ENCODE measurements at places on chromosomes 4 and X.

DNA sequence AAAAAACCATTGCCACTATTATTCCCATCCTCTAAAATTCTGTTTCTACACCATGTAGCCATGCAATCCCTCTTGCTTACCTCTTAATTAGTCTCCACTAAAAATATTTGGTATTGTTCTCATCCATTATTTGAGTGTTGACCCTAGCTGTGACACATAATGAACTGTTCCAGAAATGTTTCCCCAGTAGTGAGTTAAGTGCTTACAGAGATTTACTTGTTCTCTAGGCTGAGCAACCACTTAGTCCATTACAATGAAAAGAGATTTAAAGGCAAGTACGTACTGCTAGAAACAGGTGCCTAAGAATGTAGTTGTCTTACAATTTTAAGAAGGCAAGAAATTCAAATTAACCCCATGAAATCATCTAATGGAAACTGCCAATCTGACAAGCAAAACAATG is 112.7 kb upstream of the PTPN13 start:
- no peak for DNase-seq

DNA sequence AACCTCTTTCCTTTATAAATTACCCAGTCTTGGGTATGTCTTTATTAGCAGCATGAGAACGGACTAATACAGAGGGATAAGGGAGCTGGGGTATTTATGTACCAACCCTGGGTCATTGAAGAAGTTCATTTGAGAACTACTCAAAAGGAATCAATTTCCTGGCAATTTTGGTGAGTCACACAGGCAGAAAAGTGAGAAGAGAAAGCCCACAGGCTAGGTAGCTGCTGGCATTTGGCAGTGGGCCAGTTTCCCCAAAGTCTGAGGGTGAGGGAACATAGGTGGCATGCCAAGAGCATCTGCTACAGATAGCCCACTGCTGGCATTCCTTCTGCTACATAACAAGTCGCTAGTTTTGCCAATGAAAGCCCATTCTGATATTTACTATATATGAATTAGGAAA is 411.2 kb downstream of the MID1IP1 start:
- DNase-seq, result no peak

- no peak for DNase-seq
Observed at GRCh38 chr4:159107203-159107925, 4.5 kb downstream of the RAPGEF2 start.

GRCh38 chrX:117990438-117990837 is 126.2 kb downstream of the KLHL13 start:
- no peak for DNase-seq

- no peak for DNase-seq
Observed at GRCh38 chr4:118367361-118367760, 14.6 kb upstream of the PRSS12 start.

DNA sequence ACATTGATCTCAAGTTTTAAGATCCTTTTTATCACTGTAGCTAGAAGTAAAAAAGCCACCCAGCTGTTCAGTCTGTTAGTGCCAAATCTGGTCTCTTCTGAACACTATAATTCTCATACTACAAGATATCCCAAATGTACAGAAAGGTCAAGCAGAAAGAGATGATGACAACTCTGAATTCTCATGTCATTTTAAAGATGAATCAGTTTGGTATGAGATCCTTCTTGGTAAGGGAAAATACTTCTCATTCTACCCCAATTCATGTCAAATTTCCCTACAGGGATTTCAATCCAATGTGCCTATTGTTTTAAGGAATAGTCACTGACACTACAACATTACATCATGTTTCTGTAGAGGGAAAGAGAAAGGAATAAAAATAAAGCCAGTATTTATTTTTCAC is 184.5 kb downstream of the CPEB2 start:
- DNase-seq, result no peak

DNA sequence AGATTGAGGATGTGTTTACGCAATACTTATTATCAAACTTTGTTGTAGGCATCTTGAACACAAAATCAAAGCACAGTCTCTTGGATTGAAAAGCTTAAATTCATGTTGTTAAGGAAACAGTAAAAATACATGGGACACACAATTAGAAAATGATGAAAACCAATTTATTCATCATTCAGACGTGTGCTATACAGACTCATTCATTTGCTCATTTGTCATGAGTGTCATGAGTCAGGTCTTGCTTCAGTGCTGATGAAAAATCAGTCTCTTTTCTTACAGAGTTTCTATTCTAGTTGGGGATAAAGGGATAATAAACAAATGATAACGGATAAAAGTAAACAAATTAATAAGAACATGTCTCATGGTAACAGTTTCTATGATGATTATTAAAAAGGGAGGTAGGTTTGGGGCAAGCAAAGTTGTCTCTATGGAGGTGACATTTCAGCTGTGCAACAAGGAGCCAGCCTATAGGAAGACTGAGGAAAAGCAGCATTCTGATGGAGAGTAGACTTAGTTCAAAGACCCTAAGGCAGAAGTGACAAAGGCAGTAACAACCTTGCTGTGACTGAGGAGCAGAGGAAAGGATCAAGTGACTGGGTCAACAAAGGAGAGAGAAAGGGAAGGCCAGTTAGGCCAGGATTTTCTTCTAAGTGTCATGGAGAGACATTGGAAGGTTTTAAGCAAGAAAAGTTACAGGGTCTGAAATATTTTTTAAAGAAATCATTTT is 224.0 kb upstream of the HHIP start:
- no peak for DNase-seq

GRCh38 chrX:154401045-154401799 is 3.0 kb downstream of the RPL10 start:
- DNase-seq, result no peak

GRCh38 chr4:64911846-64912245 is 502.6 kb upstream of the TECRL start:
- DNase-seq, result no peak

DNA sequence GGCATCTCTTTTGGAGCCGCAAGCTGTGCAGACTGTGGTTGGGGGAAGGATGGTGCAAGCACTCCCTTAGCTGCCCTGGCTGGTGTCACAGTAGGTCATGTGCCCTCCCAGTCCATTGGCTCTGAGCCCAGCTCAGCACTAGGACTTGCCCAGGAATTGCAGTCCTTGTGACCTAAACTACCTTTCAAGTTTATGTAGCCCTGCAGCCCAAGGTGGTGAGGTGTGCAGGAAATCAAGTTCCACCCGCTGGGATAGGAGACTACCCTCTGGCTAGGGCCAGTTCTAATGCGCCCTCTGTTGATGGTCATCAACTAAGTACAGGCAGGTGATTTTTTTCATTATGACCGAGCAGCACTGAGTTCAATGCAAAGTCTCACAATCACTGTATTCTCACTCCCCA is 335.2 kb downstream of the UBE2NL start:
- no peak for DNase-seq

- DNase-seq, result no peak
Observed at GRCh38 chrX:926070-926469, 286.4 kb downstream of the CRLF2 start.

DNA sequence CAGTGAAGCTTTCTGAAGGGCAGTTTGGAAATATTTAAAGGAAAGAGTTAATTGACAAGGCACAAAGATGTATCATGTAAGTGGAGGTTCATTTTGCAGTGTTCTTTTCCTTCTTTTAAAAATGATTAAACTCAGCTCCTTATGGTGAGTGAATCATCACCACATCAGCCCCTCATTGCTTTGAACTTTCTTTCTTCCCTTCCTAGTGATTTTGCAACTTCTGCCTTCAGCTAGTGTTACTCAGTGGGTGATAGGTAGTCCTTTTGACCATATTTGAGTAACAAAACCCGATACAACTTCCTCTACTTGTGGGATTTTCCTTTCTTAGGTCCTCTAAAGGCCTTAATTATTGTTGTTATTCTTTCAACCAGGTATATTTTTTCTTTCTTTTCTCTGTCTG is 8.2 kb downstream of the ZCCHC4 start:
- DNase-seq, result no peak

- no peak for DNase-seq
Observed at GRCh38 chr4:100952590-100952989, 394.7 kb downstream of the PPP3CA start.

DNA sequence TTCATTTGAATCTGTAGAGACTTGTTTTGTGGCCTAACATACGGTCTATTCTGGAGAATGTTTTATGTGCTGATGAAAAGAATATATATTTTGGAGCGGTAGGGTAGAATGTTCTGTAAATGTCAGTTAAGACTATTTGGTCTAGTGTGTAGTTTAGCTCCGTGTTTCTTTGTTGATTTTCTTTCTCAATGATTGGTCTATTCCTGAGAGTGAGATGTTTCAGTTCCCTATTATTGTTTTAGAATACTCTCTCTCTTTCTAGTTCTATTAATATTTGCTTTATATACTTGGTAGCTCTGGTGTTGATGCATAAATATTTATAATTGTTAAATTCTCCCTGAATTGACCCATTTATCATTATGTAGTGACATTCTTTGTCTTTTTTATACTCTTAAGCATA is 236.5 kb downstream of the GLUD2 start:
- DNase-seq, result no peak
